ENCODE measurements at places on chromosomes 4 and X.

GRCh38 chrX:32520789-32521188 is 690.6 kb downstream of the DMD start:
- DNase-seq = no peak

DNA sequence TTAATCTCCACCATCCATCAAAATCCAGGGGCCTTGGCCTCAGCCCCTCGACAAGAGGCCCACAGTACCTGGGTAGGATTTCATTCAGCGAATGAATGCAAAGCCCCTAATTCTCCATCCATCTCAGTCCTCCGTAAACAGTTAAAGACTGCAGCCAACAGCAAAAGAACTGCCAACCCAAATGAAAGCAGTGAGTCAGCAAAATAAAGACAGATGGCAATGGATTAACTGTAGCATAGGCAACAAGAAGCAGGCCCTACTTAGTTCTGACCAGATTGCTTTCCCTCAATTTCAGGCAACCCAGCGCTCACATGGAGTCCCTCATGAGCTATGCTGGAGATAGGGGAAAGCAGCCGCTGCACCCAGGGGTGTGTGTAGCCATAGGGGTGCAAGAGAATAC is 21.4 kb downstream of the PLAC1 start:
- DNase-seq = no peak

- DNase-seq = no peak
Measured at GRCh38 chr4:6472008-6472386, 417 bp downstream of the PPP2R2C start.

DNA sequence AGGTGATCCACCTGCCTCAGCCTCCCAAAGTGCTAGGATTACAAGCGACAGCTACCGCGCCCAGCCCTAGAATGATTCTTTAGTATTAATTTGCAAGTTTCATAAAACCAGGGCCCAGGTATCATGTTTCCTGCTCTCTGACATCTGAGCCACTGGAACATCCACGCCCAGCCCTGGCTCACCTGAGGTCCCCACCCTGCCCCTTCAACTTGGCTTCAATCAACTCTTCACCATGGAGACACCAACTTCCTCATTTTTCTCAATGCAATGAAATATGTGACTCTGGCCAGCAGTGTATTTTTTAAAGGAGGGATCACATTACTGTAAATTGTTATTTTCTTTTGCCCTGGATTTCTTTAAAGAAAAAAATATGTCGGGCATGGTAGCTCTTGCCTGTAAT is 3.9 kb downstream of the PRSS12 start:
- DNase-seq = no peak

GRCh38 chr4:23878912-23879732 is 10.7 kb downstream of the PPARGC1A start:
- no peak for DNase-seq
